BJ (cell line): ENCODE measurements at places on chromosomes 13 and 19. TPM values are rescaled to one million over a fixed set of nuclear protein-coding genes. Genes with fewer than 3 reads are reported as not detected.

DNA sequence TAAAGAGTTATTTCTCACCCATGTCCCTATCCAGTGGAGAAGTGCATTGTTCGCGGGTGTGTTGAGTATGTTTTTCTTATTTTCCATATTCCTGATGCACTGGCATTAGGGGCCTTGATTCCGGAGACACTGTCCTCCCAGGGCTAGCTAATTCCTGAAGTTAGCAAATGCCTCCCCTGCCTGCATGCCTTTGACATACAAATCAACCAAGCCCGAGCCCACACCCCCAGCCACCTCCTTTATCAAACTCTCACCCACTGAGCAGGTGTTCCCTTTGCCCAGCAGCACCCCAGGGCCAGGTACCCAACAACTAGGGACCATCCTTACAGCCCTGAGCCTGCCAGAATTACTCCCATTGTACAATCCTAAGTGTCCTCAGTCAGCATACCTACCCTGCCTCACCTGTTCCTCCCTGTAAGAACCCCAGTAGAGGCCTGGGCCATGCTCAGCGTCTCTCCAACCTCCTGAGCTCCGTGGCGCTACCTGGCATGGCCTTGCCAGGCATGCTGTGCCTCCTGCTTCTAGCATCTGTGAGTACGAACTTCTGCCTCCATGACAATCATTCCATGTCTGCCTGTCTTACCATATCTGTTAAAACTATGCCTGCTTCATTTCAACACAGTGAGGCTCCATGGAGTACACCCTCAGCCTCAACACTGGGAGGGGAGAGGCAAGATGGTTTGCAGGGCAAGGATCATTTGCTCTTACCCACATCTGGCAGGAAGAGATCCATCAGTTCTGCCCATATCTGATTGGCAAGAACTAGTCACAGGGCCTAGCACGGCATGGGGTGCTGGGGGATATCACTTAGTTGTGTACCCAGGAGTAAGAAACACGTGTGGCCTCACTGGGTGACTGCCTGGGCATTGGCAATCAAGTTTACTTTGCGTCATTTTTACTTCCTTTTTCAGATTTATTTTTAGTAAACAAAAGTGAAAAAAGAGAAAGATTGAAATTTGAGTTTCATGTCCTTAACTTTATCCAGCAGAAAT is 203.9 kb downstream of the SHISA2 start:
- DNase-seq = no peak

The PLPPR3 gene
- 0.56 and 1.1 TPM in 2 replicates for polyA plus RNA-seq

DNA sequence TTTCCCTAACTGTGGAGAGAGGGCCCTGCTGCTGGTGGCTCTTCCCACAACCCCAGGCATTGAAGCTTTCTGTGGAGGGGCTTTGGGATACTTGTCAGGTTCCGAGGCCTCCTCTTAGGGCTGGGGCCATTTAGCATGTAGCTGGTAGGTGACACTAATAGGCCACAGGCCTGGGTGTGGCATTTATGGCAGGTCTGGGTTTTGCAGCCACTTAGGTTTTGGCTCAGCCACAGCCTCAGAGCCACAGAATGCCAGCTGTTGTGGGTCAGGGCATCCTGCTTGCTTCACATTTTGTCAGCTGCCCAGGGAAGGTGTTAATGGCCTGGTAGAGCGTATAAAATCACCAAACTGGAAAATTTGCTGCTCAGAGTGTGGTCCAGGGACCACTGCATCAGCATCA is 15.7 kb downstream of the FAM124A start:
- no peak for DNase-seq

- no peak for DNase-seq
Observed at GRCh38 chr13:114108141-114108761, 24.2 kb downstream of the RASA3 start.

DNA sequence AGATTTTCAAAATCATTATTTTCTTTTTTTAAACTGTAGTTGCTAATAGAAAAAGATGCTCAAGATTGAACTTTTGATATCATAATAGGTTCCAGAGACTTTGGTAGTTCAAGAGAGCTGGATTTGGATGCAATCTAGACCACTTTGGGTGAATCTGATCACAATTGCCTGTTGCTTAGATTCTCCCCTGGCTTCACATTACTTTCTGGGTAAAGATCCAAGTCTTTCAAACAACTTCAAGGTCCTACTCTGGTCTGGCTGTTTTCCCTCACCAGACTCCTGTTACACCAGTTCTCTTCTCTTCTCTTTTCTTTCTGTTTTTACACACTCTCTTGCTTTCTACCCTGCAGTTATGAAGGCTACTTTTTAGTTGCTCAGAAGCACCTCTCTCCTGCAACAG is 7.4 kb upstream of the SPRY2 start:
- DNase-seq = no peak

The PRR22 gene
- polyA plus RNA-seq = 0.28 and 0.53 TPM in 2 replicates

DNA sequence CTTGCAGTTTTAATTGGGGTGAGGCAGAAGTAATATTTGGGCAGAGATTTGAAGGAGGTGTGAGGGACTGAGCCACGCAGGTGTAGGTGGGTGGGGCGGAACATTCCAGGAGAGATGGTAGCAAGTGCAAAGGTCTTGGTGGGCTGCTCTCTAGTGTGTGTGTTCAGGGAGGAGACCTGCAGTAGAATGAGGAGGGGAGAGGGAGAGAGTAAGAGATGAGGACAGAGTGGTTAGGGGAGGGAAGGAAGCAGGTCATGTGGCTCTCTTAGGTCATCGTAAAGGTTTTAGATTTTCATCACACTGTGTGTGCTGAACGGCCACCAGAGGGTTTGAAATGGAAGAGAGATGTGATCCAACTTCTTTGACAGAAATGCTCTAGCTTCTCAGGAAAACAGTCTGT is 33.5 kb downstream of the WASF3 start:
- no peak for DNase-seq

DNA sequence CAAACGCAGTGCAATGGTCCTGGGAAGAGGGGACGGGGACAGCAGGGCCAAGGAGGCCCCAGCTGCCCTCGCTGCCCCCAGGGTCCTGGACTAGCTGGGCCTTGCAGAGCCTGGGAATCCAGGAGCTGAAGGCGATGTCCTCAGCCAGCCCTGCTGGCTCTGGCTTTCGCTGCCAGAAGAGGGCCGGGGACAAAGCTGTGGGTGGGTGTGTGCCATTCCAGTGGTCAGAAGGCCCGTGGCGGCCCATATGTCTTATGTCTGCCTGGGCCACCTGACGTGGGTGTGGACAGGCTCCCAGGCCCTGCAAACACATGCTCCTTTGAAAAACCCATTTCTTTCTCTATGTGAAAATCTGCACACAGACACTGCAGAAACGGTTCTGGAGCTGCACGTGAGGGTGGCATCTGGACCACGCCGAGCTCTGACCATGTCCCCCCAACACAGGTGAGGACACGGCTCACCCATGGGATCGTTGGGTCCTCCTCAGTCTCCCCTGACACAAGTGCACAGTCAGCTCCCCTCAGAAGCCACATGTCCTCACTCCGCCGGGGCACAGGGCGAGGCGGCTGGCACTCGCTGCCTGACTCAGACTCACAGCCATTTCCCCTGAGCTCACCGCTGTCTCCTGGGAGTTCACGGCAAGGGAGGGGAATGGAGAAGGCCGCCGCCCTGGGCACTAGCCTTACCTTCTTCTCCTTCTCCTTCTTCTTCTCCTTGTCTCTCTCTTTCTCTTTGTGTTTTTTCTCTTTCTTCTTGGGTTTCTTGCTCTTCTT is 16.9 kb downstream of the IZUMO4 start:
- no peak for DNase-seq

- no peak for DNase-seq
Observed at GRCh38 chr19:40981591-40981990, 9.5 kb upstream of the CYP2B6 start.

The IL4I1 gene
- polyA plus RNA-seq = 0.12 and 0.32 TPM in 2 replicates

- DNase-seq = no peak
Observed at GRCh38 chr19:6793411-6793810, 20.9 kb downstream of the VAV1 start.

GRCh38 chr19:30283556-30283955 is 88.6 kb upstream of the ZNF536 start:
- no peak for DNase-seq

GRCh38 chr13:22903301-22903700 is 277.5 kb upstream of the SGCG start:
- DNase-seq = no peak

- DNase-seq = no peak
Observed at GRCh38 chr13:104442536-104442935, 1376.3 kb upstream of the SLC10A2 start.

The PSG3 gene
- polyA plus RNA-seq = 0.39 and 0.49 TPM in 2 replicates

GRCh38 chr13:104584481-104584880 is 1518.3 kb upstream of the SLC10A2 start:
- no peak for DNase-seq

The OR1M1 gene
- not detected in 2 replicates for polyA plus RNA-seq

The IRGC gene
- polyA plus RNA-seq = not detected in 2 replicates

GRCh38 chr19:5681391-5682106 is 722 bp downstream of the HSD11B1L start:
- DNase-seq = no peak

- DNase-seq = no peak
Observed at GRCh38 chr19:3536429-3537100, 2.4 kb upstream of the TEKTIP1 start.

The CEACAM16 gene
- not detected in 2 replicates for polyA plus RNA-seq

GRCh38 chr13:112904436-112904960 is 64.5 kb upstream of the MCF2L start:
- no peak for DNase-seq

The CYP2A7 gene
- not detected in 2 replicates for polyA plus RNA-seq

The TUBB4A gene
- not detected in 2 replicates for polyA plus RNA-seq

- DNase-seq = no peak
Observed at GRCh38 chr19:54207983-54208783, 7.5 kb downstream of the RPS9 start.

The CATSPERD gene
- not detected in 2 replicates for polyA plus RNA-seq

DNA sequence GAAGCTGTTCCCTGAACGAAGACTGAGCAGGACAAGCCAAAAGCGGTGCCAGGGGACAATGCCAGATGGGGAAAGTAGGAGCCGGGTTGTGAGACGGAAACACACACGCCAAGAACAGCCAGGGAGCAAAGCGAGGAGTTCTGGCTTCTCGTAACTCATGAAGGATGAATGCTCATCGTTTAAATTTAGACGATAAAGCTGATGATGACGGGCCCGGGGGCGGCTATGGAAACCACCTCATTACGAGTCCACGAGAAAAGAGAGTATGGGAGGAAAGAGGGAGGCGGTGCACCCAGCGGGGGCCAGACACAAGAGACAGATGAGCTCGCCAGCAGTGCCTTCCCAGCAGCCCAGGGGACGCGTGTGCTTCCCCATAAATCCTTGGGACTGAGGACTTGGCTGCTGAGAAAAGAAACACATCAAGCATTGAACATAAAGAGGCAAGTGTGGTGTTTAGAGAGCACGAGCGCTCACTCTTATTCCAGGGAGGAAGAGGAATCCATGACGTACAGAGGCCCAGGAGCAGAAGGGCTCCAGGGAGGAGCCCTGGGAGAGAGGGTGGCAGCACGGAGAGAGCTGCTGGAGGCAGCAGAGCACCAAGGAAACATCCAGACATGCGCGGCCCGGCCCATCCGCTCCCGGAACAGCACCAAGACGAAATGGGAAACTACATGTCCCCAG is 70.7 kb downstream of the EPS15L1 start:
- DNase-seq = no peak

GRCh38 chr19:5621945-5622464 is 571 bp downstream of the SAFB2 start:
- DNase-seq = no peak

- DNase-seq = no peak
Observed at GRCh38 chr13:35818633-35819067, 312.5 kb downstream of the DCLK1 start.

DNA sequence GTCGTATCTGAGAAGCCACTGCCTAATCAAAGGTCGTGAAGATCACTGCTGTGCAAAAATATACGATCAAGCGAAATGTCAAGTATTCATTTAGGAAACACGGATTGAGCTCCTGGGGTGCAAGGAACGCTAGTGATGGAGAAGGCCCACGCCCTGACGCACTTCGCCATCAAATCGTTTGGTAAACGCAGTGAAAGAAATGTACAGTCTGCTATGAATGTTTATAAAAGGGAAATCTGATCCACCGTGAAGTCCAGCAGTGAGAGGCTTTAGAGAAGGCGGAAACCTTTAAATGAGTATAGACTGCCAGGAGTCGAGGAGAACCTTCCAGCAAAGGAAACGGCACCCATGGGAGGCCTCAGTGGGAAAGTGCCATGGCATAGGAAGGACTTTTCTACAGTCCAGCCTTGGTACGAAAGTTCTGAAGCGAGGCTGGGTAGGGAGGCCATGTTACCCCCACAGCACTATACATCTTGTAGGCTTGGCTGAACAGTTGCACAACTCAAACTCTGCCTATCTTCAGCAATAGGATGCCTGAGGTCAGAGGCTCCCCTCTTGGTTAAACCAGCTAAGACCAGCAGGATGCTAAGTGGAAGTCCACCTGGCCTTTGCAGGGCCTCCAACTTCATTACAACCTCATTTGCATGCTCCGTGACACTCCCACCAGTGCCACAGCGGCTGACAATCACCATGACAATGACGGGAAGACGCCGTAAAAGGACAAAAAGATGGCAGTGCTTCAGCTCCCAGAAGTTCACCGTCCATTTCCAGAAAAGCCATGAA is 20.4 kb downstream of the PCID2 start:
- no peak for DNase-seq

DNA sequence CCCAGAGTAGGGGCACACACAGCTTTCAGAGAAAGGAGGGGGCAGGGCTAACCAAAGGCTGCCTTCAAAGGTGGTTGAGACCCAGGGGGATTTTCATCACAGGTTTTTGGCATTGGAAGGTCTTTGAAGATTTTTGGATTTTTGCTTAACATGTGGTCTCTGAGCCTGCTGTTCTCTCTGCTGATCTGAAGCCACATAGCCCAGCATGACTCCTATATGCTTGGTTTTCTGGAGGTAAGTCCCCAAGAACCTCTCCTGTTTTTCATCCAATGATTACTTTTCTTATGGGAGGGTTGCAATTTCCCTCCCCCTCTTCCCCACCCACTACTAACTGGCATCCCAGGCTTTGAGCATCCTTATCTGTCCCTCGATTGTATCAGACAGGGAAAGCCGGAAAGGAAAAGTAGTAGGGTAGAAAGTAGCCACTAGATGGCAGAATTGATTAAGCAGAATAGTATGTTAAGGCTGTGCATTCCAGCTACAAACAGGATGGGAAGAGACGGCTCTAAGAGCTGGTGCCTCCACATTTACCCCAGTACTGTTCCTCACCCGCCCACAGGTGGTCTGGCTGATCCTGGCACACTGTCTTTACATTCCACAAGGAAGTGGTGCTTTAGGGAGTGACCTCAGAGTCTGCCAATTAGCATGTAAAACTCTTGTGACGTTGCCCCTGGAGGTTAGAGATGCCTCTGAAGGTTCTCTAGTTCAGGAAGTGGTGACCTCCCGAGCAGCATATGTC is 218.9 kb upstream of the EDNRB start:
- DNase-seq = no peak

- no peak for DNase-seq
Observed at GRCh38 chr13:35603593-35604285, 127.2 kb upstream of the MAB21L1 start.
